Activated CD4-positive, alpha-beta T cell treated with anti-CD3 and anti-CD28 coated beads, Interleukin-2, amount 50 U/mL, for 1 hour (primary cell): ENCODE measurements at places on chromosomes 4 and X.
A peak's percentile ranks its signal among the peaks of the same experiment; 100 is the strongest.

- no peak for DNase-seq
Observed at GRCh38 chr4:113292371-113293042, 243.1 kb downstream of the ANK2 start.

- no peak for DNase-seq
Observed at GRCh38 chrX:109773374-109773773, 40.3 kb upstream of the ACSL4 start.

GRCh38 chrX:17459008-17459611 lies 84.1 kb downstream of the NHS start:
- no peak for DNase-seq

- DNase-seq = no peak
Observed at GRCh38 chrX:53290441-53291041, 9.2 kb upstream of the IQSEC2 start.

- DNase-seq = no peak
Observed at GRCh38 chr4:79362626-79363025, 36.8 kb upstream of the NAA11 start.

GRCh38 chr4:112290341-112290740 lies 4.6 kb upstream of the TIFA start:
- DNase-seq = no peak

DNA sequence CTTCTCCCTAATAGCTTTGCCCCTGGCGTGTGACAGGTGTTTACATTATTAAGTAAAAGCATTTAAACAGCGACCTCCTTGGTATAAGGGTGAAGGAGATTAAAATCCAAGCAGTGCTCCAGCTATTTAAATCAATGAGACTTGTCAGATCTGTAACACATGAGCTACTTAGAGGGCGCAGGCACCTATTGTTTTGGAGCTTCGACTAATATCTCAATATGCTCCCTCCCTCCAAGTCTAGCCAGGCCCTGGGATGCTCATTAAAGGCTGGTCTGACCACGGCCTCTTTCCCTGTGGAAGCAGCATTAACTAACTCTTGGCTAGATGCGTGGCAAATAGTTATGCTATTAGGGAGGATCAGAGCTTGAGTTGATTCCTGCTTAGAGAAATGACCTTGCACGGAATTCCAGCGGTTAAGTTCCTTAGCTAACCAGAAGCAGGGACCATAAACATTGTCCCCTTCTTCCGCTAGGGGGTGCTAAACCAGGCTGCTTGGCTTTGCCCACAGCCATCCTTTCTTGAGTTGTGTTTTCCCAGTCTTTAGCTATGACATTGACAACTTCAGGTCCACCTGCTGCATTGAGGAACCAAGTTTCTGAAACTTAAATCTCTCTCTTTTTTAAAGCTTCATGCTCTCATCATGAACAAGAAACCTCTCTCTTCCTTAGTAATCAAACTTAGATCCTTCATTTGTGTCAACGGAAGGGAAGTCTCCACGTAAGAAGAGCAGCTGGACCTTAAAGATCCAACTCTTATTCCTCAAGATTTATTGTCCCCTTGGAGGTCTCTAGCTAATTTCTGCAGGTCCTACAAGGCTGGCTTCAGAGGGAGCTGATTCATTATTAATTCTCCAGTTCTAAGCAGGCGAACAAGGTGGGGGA lies 80.7 kb upstream of the IGFBP7 start:
- DNase-seq = peak; percentile 1

DNA sequence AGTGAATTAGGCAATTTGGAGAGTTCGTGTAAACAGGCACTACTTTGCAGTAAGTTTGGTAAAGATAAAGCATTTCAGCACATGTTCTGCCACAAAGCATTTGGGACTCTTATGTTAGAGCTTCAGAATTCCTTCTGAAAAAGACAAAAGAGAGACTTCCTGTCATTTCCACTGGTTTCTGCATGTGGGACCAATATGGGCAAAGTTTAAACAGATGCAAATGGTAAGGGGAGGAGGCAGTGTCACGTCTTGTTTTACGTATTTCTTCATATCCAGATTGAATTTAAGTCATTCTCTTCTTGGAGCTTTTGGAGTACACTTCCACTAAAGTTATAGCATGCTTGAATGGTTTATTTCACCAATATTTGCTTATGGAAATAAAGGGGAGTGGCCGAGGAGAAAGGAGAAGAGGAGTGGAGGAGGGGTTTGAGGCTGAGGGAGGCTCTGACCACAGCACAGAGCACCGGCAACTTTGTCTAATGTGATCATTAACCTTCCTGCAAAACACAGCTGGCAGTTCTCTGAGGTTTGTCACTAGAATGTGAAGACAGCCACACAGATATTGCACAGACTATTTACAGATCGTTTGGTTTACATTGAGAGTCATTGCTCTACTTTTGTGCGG lies at the start of gene APELA:
TSS of gene APELA (plus strand) at position 479 of the 625 bp plus-strand sequence. CDS start 154 bp downstream, outside the sequence.
- DNase-seq = no peak

DNA sequence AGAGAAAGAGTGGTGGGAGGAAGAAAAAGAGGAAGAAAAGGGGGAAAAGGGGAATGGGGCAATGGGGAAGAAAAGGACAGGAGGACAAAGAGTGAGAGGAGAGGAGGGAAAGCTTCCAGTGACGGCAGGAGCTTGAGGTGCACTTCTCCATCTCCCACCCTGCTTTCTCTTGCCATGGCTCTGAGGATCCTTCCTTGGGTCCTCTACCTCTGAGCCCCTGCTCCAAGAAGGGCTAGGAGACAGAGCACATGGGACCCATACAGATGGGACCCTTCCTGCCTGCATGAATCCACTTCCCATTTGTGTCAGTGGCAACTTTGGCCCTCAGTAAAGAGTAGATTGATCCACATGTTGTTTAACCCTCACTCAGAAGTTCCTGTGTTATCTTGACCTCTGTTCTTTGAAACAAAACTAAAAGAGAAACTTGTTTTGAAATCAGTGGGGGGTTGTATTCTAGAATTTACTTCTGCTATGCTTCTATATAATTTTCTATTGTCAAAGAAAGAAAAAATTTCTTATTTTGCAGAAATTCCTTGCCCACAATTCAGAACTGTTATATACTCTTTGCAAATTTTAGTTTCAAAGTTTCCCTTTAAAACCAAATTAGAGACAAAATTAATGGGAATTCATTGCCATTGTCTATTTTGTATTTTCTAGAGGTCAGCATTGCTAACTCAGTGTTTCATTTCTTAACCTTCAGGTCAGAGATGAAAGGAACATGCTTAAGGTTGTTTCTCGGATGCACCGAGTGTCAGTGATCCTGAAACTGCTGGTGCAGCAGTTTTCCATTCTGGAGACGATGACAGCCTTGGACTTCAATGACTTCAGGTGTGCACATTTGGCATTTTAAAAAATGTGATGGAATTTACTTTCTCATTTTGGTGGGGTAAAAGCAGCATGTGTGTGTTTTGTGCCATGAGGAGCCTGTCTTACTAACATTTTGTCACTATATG lies 5.0 kb downstream of the TDO2 start:
- DNase-seq = no peak

DNA sequence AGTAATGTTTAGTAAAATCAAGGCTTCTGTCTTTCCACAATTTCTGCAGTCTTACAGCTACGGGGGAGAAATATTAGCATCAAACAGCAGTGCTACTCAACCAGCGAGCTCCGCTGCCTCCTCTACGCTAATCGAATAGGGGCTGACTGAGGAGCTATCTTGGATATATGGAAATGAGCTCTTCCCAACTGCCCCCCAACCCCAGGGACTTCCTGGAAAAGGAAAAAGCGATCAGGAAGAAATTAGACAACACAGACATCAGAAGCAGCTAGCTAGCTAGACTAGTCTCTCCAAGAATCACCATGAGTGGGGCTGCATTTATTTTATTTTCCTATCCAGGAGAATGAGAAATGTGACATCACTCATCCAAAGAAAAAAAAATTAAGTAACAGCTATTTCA lies 7.6 kb downstream of the NKX6-1 start:
- no peak for DNase-seq

DNA sequence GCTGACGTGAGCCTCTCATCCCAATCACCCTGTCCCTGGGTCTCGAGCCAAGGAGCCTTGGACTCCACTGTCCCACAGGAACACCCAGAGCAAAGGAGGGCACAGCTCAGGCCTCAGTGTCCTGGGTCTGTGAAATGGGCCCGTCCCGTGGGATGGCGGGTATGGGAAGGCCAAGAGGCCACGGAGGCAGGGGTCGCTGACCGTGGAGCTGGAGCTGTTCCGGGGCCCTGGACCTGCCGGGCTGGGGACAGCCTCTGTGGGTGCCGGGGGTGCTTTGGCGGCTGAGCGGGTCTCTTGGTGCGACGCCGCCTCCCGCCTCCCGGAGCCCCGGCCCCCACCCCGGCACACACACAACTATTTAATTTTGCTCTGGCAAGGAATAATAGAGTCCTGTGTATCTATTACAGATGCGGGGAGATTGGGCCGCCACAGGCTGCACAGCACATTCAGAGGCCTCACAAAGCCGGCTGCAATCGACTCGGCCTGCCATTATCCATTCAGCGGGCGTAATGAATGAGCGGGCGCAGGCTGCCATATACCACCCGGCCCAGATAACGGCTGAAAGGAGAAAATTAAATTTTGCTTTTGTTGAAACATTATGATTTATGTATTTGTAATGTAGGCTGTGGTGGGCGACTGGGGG lies 83.9 kb upstream of the NKX1-1 start:
- no peak for DNase-seq

GRCh38 chr4:16027114-16027513 lies 56.7 kb downstream of the PROM1 start:
- no peak for DNase-seq

DNA sequence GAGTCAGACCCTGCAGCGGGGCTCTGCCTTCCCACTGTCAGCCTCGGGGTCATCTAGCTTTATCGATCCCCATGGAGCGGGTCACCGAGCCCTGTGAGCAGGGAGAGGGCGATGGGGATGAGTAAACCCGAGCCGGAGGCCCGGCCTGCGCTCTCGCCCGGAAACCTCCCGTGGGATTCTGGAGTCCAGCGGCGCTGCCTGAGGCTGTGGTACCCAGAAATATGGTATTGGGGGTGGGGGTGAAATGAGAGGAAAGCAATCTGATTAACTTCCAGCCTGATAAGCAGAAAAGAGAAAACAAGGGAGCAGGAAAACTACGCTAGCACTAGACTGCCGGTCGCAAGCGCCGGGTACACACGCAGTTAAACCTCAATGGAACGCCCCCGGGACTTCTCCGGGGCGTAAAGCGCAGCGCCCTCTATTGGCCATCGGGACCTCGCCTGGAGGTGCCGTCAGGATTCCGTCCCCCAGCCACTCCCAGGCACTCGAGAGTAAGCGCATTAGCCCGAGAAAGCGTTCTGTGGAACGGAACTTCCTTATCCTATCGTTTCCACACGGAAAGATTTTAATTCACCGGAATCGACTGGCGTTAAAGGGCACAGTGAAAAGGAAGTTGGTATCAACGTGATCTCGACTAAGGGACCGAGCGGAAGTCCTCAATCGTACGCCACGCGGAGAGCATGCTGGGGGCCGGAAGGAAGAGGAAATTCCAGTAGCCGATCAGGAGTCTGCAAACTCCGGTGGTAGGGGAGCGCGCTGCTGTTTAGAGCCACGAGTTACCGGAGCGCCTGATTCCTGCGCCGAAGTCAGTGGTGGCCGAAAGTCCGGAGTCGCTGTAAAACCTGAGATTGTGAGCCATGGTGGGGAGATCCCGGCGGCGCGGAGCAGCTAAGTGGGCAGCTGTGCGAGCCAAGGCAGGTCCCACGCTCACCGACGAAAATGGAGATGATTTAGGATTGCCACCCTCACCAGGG lies at the start of gene UTP3:
TSS of gene UTP3 (plus strand) at position 712 of the 974 bp plus-strand sequence. CDS start at position 858, 146 bp downstream.
- peak; percentile 93 for DNase-seq

- no peak for DNase-seq
Observed at GRCh38 chr4:19776929-19777328, 474.8 kb upstream of the SLIT2 start.

- no peak for DNase-seq
Observed at GRCh38 chr4:145489556-145489955, 7.9 kb downstream of the SMAD1 start.

- no peak for DNase-seq
Observed at GRCh38 chr4:97507587-97508245, 635.6 kb downstream of the STPG2 start.

- no peak for DNase-seq
Observed at GRCh38 chr4:158799013-158799770, 30.4 kb downstream of the FNIP2 start.

GRCh38 chrX:25003066-25003849 lies 12.5 kb downstream of the ARX start:
- DNase-seq = no peak

- DNase-seq = no peak
Observed at GRCh38 chr4:118354913-118355312, 2.1 kb upstream of the PRSS12 start.

GRCh38 chr4:168496834-168497233 lies at the start of gene PALLD:
PALLD (plus strand) TSS chr4:168497052.
- no peak for DNase-seq

DNA sequence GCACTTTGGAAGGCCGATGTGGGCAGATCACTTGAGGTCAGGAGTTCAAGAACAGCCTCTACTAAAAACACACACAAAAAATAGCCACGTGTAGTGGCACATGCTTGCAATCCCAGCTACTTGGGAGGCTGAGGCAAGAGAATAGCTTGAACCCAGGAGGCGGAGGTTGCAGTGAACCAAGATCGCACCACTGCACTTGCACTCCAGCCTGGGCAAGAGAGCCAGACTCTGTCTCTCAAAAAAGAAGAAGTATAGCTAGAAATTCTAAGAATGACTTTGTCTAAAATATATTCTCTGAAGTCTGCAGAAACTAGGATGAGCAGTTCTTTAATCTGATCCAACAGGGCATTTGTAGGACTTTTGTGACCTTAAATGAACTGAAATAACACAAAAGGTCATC lies 17.4 kb downstream of the RBM47 start:
- no peak for DNase-seq

- no peak for DNase-seq
Observed at GRCh38 chr4:148061795-148062194, 329.9 kb downstream of the ARHGAP10 start.

- DNase-seq = peak; percentile 62
Observed at GRCh38 chr4:3047464-3048286, 26.7 kb downstream of the HTT-AS start.

- no peak for DNase-seq
Observed at GRCh38 chr4:66097218-66097617, 426.9 kb upstream of the EPHA5 start.

GRCh38 chr4:7384929-7385890 lies 49.5 kb downstream of the PSAPL1 start:
- DNase-seq = no peak

DNA sequence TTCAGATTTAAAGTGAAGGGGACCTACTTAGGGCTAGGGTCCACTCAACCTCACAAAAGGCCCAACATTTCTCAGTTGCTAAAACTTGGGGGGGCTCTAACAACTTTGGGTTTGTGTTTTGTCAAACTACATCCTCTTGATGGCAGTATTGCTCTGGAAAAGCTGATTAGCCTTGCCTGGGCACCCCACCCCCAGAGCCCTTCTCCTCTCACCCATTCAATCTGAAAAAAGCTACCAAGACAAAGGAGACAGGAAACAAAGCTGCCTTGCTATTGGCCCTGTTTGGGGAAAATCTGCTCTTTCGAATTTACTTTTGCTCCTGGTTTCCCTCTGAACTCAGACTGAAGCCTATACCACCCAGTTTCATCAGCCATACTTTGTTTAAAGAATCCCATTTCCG lies 195.2 kb upstream of the STK26 start:
- DNase-seq = peak; percentile 6

GRCh38 chr4:25859429-25860148 lies 3.2 kb downstream of the SEL1L3 start:
- DNase-seq = peak; percentile 18
